ENCODE measurements at places on chromosomes 4 and X. TPM values are rescaled to one million over a fixed set of nuclear protein-coding genes. Genes with fewer than 3 reads are reported as not detected.

DNA sequence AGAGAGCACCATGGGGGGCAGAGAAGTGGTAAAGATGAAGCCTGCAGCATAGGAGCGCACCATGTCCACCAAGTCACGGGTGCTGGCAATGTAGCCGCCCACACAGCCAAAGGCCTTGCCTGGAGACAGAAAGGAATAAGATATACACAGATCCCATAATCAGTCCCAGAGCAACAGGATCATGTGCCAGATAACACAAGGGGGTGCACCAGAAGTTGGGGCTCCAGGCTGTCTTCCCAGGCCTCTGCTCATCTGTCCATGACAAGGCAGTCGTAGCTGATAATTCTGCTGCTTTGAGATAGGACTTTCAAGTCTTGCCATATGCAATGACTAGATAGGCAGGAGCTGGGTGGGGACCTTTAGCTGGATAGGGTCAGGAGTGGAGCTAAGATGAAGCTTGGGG, 14.7 kb downstream of the APEX2 start:
- DNase-seq: no peak

DNA sequence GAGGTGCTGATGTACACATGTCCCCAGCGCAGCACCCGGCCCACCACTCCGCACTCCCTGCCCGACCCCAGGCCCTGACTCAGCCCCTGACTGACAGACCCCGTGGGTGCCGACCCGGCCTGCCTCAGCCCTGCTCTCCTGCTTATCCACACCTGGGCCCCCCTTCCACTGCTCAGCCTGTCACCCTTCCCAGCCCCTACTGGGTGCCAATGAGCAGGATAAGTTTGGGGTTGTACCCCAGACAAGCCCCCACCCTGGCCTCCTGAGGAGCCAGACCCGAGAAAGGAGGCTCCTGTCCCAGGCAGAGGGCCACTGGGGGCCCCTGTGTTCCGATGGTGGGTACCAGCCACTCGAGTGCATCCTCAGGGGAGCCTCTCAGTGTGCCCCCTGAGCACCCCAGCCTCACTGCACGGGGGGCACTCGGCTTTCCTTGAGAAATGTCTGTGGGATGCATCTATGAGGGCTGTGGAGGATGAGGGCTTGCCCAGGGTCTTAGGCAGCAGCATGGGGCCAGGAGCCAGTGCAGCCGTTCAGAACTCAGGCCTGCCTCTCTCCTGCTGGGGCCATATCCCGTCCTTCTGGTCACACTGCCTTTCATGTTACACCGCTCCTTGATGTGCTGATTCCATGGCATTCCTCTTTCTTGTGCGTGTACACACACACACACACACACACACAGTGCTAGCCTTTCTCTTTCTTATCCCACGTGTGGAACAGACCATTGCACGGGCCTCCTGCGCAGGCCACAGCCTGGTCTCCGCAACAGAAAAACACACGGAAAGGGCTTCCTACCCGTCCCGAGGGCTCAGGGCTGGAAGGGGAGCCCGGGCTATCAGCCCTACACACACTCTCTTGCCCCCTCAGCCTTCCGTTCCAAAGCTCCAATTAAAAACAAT, 220.1 kb upstream of the PSAPL1 start:
- no peak for DNase-seq

- no peak for DNase-seq
Observed at GRCh38 chr4:143353797-143354196, 17.1 kb downstream of the GAB1 start.

GRCh38 chr4:2267320-2267811, 5.5 kb upstream of the MXD4 start:
- no peak for DNase-seq

DNA sequence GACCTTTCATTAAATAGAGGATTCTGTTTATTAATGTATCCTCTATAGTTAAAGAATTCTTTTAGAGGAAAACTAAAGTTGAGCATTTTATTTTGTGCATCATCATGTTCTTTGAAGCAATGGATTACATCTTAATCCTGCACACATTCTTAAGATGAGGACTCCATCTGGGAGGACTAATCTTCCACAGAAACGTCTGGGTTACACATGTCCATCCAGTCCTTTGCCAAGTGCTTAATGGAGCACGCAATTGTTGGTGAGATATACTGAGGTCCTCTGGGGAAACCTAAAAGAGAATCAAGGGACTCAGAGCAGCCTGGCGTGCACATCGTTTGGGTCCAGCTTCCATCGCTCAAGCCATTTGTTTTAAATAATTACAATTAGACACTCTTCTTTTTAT, 115.1 kb upstream of the SFRP2 start:
- no peak for DNase-seq

Gene ETDB
- not detected for total RNA-seq

Gene PNMA6F
- not detected for total RNA-seq

Data from mucosa of gallbladder (tissue), 1 donor.